NAMALWA (cell line): ENCODE measurements at places on chromosomes 6 and 20.

DNA sequence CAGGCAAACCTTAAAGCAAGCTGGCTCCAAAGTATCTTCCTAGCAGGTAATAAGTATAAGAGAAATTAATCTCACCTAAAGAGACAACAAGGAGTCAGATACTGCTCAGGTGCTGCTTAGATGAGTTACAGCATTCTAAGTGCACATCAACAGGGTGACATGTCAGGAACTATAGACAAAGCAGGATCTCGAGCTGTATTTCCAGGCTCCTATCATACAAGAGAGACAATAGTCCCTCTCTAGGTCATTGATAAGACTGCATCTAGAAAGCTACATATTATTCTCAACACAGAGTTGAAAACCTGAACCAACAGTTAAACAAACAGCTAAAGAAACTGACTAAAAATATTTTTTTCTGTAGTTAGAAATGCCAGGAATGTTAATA, 3.9 kb downstream of the PTPRK start:
- no peak for DNase-seq

- DNase-seq: no peak
These were observed 129.9 kb upstream of the ARID1B start for GRCh38 chr6:156647140-156647784.

- no peak for DNase-seq
These were observed 178.3 kb downstream of the CARMIL1 start for GRCh38 chr6:25457516-25457915.

GRCh38 chr6:30862156-30862875, 22.0 kb upstream of the DDR1 start:
- DNase-seq: no peak

GRCh38 chr6:168270274-168271172, 49.1 kb downstream of the DACT2 start:
- DNase-seq: no peak

- no peak for DNase-seq
These were observed 41.1 kb downstream of the CNR1 start for GRCh38 chr6:88124925-88125557.

DNA sequence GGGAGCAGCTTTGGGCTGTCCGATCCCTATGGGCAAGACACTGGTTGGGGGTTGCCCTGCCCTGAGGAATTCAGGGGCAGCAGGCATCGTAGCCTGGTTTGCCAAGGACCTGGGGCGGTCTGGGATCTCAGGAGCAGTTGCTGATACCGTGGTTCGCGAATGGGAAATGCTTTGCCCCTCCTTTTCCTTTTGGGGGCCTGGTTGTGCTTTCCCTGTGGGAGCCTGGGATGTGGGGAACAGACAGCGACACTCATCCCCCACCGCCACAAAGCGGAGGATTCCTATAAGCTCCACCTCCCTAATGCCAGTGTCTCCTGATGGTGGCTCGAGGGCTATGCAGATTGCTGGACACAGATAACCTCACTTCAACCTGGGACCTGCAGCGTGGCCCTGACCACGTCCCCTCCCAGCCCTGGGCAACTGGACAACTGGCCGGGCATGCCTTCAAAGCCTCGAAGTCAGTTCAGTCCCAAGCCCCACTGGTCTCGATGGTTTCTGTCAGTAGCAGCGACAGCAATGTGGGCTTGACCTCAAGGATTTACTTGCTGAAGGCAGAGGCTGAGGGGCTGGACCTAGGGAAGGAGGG, 3.3 kb downstream of the CEBPB start:
- DNase-seq: no peak

- no peak for DNase-seq
These were observed 49.4 kb downstream of the PSMG4 start for GRCh38 chr6:3308106-3308505.

- DNase-seq: no peak
These were observed 45.2 kb upstream of the SMAP1 start for GRCh38 chr6:70622461-70622860.

DNA sequence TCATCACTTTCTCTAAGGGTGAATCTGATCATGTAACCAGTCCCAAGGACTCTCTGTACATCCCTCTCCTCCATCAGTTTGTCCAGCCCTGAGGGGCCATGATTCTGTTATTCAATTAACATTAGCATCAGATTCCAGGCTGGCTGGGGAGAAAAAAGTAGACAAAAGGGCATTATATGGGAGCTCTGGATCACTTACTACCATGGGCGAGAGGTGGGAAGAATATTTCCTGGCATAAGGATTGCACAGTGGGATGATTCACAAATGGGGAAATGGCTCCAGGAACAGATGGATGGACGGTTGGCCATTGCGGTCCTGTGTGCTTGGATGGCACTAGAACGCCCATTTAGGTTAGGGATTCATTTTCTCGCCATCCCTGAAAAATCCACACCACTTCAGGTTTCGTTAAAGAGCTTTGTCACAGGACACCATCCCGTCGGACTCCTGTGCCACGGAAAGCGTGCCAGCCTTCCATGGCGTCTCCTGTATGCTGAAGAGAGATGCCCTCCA, 112.6 kb downstream of the THBS2 start:
- no peak for DNase-seq

- DNase-seq: no peak
These were observed 152.3 kb upstream of the NEDD9 start for GRCh38 chr6:11384531-11385309.
